ENCODE measurements at places on chromosomes 5 and 9.

- DNase-seq: no peak
Observed at GRCh38 chr5:146313027-146313426, 25.6 kb upstream of the POU4F3 start.

- DNase-seq: no peak
Observed at GRCh38 chr5:146632620-146633322, 116.8 kb upstream of the GPR151 start.

GRCh38 chr5:10913841-10914240 lies 152.8 kb upstream of the DAP start:
- no peak for DNase-seq

DNA sequence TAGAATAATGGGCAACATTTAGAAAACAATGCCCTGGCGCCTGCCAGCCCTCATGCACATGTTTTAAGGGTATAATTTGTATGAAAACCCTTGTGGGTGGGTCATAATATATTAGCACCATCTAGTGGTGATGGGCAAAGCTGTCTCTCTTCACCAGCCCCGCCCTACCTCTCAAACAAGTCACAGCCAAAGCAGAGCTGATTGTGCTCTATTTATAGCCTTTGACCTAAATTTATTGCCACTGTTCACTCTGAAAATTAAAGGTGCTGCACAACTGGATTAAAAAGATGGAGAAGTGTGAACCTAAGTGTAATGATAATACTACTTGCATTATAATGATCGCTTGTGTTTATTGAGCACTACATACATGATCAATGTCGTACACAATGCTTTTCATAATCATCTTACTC lies 131.9 kb upstream of the ANKH start:
- peak; percentile 33 for DNase-seq

DNA sequence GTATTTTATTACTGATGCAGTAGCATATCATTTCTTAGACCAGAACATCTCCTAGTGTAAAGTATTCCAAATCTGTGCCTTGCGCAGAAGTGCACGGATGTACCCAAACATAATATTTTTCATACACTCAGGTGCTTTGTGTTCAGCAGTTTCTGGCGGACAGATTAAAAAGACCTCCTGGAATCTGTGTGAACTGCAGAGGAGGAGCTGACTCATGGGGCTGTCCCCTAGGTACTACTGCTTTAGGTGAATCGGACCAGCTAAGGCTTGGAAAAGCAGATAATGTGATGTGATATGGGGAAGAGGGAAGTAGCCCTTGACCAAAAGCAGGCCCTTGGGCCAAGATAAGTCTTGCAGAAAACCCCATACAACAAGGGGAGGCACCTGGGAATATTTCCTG lies 310.1 kb downstream of the PLK2 start:
- DNase-seq: no peak

DNA sequence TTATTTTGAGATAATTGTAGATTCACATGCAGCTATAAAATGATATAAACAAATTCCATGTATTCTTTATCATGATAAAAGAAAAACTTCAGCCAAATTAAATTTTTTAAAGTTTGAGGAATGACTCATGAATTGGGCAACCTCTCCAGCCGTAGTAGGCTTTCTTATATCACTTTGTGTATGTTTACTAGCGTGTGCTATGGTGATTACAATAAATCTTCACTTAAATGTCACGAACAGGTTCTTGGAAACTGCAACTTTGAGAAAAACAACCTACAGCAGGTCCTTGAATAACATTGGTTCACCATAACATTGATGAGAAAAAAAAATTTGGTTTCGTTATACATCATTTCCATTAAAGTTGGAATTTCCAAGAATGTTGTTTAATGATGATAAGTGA lies 730.9 kb upstream of the TYRP1 start:
- no peak for DNase-seq

DNA sequence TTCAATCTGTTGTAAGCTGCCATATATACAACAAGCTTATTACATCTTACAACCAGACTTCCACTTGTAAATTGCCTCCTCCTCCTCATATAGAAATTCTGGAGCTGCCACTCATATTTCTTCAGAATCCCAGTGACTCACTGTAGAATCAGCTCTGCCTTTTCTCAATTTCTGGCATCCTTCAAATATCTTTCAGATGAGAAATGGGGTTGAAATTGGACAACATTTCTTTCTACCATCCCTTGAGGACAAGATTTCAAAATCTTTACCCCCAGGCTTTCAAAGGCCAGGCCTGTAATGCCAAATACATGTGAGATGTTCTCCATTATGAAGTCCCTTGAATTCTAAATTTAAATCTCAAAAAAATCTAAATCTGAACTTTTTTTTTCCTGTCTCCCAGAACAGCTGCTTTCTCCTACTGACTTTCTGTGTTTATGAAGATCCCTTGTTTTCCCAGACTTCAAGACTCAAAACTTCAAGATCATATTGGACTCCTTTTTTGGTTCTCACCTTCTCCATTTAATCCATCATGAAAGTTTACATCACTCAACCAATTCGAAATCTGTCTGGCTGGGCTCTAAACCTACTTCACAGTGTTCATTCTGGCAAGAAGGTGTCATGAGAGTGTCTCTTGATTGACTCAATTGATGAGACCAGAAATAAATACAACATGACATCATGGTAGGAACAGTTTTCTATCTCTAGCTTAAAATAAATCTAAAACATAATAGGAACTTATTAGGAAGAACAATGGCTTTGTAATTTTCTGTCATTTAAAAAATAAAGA lies 109.8 kb downstream of the HMHB1 start:
- no peak for DNase-seq

DNA sequence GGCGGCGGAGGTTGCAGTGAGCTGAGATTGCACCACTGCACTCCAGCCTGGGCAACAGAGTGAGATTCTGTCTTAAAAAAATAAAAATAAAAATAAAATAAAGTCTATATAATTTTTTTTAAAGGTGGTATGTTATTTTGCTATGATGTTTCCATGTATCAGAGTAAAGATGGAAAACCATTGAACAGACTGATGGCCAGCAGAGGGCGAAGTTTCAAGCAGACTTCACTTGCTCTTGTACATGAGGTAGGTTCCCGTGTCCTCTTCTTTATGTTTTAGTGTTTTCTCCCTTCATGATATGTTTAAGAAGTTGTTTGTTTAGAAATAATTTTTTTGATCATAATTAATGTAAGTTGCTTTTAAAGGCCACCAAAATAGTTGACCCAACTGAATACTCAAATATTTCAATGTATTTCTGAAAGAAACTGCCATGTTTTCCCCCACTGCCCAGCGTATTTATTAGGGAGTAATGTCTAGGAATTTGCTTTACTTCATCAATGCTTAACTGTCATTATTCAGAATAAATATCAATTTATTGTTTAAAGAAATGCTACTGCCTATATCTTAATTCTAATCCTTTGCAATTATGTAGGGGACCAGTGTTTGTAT lies 146.4 kb downstream of the HACD4 start:
- DNase-seq: peak; percentile 67

DNA sequence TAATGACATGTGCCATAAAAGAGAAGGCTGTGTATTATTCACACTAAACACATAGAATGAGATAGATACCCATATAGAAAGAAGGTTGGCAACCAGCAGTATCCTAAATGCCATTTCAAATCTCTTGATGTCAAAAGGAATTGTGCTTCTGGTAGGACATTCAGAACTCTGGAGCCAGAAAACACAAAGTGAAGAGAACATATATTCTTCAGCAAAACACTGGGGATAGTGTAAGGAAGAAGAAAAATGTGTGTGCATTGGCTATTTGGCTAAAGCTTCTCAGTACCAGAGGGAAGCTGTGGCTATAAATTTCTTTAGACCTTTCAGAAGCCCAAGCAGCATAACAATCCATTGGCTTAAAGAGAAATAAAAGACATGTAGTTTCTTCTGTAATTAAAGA lies 551.6 kb upstream of the C9orf72 start:
- no peak for DNase-seq

GRCh38 chr9:89684912-89685636 lies 80.3 kb downstream of the GADD45G start:
- no peak for DNase-seq

- DNase-seq: no peak
Observed at GRCh38 chr5:31941151-31941755, 232.9 kb downstream of the GOLPH3 start.

DNA sequence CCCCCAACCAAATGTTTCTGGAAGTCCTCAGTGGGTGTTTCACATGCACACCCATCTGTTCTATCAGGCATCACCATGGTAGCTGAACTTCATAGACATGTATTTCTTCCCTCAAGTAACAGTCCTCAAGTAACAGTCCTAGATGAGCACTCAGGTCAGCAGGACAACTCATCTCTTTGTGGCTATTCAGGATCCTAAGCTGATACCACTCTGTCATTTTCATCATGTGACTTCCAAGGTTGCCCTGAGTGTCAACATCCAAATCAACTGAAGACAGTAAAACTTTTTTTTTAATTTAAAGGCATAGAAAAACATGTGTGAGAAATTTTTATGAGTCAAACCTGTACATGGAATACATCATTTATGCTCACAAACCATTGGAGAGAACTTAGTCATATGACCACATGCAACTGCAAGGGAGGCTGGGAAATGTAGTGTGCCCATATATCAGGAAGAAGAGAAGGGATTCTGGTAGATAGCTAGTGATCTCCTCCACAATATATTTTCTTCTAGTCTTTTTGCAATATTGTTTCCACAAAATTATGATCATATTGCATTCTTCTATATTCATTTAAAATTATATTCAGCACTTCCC lies 64.2 kb upstream of the FST start:
- DNase-seq: no peak

DNA sequence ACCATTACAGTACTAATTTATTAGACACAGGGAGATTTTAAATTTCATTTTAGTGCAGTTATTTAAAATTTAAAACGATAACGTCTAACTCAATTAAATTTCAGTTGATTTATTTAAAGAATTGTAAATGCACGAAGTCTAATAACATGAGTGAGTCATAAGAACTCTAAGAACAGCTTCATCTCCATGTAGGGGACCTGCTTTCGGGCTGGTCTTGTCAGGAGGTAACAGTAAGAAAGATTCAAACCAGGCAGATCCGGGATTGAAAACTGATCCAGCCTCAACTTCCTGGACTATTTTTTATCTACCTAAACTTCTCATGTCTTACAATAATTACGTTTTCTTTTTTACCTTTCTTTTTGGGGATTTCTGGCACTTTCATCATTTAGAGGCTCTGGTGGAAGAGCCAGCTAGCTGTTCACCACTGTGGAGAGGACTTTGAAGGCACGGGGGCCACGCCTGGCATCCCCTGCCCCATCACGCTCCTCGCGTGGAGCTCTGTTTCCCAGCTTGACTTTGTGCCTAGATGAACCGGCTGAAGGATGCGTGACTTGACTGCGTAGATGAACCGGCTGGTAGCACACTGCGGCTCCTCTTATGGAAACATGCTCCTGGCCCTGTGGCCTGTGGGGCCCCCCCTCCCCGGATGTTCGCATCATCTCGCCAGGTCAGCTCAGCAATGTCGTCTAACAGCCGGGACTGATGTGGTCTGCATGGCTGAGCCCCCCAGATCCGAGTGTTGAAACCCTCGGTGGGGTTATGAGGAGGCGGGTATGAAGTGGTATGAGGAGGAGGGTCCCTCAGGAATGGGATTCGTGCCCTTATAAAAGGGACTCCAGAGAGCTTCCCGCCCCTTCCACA lies 26.0 kb downstream of the NDUFS6 start:
- DNase-seq: no peak

- no peak for DNase-seq
Observed at GRCh38 chr5:81558188-81558587, 164.3 kb upstream of the ACOT12 start.

DNA sequence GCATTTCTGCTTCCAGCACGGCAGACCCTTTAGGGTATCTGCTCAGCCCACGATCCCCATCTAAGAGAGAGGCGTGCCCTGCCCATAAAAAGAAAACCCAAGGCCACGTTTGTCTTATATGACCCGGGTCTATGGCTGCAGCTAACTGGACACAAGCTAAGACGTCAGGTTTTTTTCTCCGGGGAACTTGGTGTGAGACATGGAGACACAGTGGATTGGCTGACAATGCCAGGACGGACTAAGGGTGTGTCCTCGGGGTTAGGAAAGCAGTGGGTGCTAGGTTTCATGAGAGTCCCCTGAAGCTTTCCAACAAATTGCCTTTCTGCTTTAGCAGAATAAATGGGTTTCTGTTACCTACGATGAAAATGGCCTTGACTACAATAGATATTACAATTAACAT lies 7.1 kb upstream of the FBP2 start:
- DNase-seq: no peak

GRCh38 chr9:20015427-20015931 lies 226.6 kb upstream of the SLC24A2 start:
- no peak for DNase-seq

DNA sequence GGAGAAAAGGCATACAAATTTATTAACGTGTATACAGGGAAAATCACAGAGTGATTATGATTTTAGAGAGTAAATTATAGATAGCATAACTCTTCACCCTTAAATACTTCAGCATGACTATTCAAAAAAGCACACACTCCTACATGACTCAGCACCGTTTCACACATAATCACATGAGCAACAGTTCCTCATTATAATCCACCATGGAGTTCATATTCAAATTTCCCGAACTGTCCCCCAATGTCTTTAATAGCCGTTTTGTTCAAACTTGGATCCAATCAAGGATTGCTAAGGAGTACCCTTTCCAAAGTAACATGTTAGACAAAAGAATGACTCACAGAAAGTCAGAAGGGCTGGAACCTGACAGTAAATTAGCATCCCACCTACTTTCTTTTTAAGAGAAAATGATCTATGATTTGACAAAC lies 32.1 kb downstream of the RAPGEF1 start:
- no peak for DNase-seq

- no peak for DNase-seq
Observed at GRCh38 chr9:79671558-79671957, 99.8 kb downstream of the TLE4 start.

GRCh38 chr5:123708074-123708806 lies 196.3 kb downstream of the CSNK1G3 start:
- peak; percentile 5 for DNase-seq

Measured in SJCRH30 (cell line).